NCI-H82 (cell line): ENCODE measurements at places on chromosomes 16 and 17.

GRCh38 chr16:83220066-83220465 is 587.7 kb upstream of the HSBP1 start:
- no peak for DNase-seq

- DNase-seq: no peak
Observed at GRCh38 chr16:84486551-84487235, 17.8 kb downstream of the MEAK7 start.

DNA sequence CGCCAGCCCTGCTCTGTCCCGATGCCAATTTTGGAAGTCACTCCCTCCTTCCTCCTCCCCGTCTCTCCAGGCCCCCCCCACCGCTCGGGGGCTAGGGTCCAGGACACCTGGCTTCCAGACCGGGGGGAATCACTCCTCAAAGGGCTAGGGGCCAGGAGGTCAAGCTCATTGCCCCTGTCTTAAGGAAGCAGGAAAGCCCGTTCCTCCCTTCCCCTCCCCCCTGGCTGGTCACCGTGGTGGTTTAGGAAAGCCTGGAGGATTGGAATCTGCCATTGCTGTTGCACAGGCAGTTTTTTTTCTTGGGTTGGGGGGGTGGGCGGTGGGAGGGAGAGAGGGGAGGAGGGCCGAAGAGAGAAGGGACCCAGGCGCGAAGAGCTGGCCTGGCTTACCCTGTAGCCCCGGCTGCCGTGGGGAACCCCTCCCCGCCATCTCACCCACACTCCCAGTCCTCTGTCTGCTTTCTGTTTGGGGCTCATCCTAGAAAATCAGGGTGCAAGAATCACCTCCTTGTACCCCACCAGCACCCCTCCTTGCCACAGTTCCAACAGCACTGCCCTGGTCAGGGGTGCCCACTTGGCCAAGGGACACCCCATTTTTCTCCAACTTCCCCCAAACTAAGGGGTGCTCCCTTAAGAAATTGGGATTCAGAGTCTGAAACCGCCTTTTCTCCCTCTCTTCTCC is 2.9 kb upstream of the BCL6B start:
- peak; percentile 78 for DNase-seq

DNA sequence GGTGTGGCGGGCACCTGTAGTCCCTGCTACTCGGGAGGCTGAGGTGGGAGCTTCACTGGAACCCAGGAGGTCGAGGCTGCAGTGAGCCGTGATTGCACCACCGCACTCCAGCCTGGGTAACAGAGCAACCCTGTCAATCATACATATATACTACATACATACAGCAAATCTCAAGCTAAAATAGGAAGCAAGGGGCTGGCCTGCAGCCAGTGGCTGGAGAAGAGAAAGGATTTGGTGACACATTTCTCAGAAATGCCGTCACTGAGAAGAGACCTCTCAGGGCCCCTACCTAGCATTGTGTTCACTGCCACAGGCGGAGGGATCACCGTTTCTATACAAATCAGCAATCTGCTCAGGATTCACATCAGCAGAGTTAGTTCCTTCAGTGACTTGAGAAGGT is 16.9 kb downstream of the NARF start:
- DNase-seq: no peak

DNA sequence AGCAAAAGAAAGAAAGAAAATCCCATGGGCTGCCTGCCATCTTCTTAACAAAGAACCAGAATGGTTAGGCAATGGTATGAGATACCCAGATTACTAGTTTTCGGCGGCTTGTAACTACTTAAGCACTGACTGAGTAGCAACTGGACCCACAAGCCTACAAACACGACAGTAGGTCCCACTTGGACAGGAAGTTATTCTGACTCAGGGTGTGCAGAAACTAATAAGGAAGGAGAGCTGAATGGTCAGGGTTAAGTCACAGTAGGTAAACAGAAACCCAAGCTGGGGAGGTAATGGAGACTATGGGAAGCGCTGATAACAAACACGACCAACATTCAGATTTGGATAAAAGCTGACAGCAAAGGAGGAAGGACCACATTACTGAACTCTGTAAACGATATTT is 10.4 kb upstream of the HLF start:
- DNase-seq: no peak

- no peak for DNase-seq
Observed at GRCh38 chr16:51134269-51134812, 16.7 kb downstream of the SALL1 start.

GRCh38 chr16:12458051-12458450 is 345.6 kb downstream of the CPPED1 start:
- no peak for DNase-seq

GRCh38 chr17:47889734-47890529 is 6.1 kb upstream of the SP2 start:
- DNase-seq: peak; percentile 92

- peak; percentile 0 for DNase-seq
Observed at GRCh38 chr16:76854234-76854633, 336.8 kb upstream of the MON1B start.

- no peak for DNase-seq
Observed at GRCh38 chr17:10403589-10403988, 18.2 kb downstream of the MYH8 start.

- DNase-seq: peak; percentile 81
Observed at GRCh38 chr17:56678249-56679114, 85.0 kb downstream of the NOG start.

DNA sequence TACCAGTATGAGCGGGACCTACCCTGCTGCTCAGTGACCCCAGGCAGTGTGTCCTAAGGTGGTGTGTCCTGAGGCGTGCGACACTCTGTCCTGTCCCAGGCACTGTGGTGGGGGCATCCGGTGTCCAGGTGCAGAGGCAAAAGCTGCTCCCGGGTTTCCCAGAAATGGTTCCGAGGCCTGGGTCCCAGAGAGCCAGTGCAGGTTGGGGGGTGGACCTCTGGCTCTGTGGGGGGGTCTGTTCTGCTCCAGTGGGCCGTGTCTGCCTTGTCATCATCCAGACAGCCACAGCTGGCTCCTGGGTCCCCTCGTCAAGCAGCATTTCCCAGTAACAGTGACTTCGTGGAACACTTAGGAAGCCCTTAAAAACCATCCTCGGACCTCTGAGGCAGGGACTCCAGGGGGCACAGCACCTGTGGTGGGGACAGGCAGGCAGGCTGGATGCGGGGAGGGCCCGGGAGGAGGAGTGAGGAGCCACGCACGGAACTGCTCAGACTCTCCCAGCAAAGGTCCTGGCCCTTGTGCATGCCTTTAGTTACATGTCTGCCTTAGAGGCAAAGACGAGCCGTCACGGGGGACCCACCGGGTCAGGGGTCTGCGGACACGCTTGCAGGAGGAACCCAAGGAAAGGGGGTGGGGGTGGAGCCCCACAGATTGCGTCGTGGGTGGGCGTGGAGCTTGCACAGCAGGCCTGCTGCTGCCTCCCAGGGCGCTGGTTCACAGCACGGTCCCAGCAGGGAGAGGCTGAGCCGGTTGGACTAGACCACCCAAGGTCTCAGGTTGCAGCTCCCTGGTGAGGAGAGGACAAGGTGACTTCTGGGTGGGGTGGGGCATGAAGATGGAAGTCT is 5.6 kb downstream of the SLC16A3 start:
- DNase-seq: no peak

- DNase-seq: no peak
Observed at GRCh38 chr17:40065769-40066510, 3.2 kb downstream of the THRA start.

- DNase-seq: no peak
Observed at GRCh38 chr16:89842471-89843408, 14.5 kb downstream of the SPIRE2 start.

DNA sequence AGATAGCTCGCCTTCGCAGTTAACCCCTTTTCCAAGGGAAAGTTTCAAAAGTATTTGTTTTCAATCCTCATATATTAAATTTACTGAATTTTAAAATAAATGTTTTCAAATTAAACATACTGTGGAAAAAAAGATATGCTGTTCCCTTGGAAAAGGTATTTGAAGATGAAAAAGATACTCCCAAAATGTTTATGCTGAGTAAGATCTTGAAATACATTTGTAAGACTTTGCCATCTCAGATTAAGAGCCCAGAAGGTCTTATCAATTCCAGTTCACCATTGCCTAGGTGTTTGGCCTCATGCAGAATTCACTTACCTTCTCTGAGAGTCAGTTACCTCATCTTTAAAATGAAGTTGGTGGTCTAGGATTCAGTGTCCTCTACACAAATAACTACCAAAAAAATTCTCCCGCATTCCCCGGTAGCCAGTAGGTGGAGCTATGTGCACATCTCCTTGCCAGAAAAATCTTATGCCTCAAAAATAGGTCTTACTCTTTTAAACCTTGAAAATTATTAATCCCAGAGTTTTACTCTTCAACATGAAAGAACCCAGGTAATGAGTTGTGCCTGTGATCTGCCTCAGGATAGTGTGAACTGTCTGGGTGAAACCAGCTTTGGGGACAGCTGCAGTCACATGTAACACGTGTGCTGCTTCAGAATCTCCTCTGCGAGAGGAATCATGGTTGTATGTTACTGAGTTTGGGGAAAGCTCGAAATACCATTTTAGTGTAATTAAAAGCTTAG is 178.3 kb downstream of the MRTFB start:
- peak; percentile 61 for DNase-seq

GRCh38 chr16:75017670-75018525 is 19.1 kb downstream of the ZNRF1 start:
- DNase-seq: no peak

GRCh38 chr16:82995924-82996441 is 369.2 kb downstream of the CDH13 start:
- peak; percentile 48 for DNase-seq

DNA sequence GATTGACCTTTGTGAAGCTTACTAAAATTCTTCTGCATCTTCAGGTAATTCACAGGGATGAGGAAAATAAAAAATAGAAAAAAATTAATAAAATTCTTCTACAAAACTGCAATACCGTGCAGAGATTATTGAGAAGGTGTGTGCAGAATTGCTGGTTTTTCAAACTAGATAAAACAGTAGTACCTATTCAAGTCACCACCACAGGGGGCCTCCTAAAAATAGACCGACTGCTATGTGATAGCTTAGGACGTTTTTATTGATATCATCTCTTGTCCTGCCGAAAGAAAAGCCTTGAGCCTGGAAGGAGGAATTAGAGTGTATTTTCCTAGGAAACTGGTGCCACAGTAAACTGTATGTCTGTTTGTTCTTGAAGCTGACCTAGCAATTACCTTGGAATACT is 325.9 kb downstream of the ZFHX3 start:
- DNase-seq: no peak

DNA sequence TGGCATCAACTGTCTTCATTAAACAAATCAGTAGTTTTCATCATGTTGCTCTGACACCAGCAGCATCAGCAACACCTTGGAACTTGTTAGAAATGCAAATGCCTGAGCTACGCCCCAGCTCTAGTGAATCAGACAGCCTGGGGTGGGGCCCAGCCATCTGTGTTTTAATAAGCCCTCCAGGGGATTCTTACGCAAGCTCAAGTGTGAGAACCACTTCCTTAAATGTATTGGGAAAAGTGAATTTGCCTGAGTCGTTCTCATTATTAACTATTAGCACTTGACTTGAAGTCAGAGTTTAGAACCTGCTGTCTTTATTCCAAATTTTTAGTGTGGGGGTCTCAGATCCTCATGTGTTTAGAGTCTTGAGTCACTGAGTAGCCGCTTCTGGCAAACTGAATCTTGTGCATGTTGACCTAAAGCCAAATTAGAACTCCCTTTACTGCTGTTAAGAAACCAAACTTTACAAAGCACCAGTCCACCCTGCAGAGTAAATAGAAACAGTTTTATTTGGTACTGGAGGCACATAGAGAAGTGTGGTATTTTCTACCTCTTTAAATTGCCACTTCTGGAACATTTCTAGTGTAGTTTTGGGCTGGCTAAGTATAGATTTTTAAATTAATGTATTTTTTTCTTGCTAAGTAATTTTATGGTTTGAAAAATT is 137.4 kb upstream of the COX10 start:
- no peak for DNase-seq

DNA sequence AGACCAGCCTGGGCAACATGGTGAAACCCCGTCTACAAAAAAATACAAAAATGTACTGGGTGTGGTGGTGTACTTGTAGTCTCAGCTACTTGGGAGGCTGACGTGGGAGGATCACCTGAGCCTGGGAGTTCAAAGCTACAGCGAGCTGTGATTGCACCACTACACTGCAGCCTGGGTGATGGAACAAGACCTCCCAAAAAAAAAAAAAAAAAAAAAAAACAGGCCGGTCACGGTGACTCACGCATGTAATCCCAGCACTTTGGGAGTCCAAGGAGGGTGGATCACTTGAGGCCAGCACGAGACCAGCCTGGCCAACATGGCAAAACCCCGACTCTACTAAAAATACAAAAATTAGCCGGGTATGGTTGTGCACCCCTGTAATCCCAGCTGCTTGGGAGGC is 12.7 kb upstream of the APPBP2 start:
- DNase-seq: no peak

DNA sequence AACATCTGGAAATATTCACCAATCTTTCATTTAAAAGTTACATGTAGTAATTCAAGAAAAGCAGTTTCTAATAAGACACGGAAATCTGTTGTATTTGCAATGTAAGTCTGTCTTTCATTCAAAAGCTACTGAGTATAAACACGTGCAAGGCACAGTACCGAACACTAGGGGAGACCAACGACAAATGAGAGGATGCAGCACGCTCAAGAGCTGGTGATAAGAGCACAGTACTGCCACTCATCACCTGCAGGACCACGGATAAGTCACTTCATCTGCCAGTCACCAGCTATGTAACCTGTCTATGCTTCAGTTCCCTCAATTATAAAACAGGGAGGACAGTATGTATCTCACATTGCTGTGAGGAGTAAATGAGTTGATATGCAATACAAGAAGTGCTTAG is 67.1 kb downstream of the CLEC18A start:
- DNase-seq: peak; percentile 36

DNA sequence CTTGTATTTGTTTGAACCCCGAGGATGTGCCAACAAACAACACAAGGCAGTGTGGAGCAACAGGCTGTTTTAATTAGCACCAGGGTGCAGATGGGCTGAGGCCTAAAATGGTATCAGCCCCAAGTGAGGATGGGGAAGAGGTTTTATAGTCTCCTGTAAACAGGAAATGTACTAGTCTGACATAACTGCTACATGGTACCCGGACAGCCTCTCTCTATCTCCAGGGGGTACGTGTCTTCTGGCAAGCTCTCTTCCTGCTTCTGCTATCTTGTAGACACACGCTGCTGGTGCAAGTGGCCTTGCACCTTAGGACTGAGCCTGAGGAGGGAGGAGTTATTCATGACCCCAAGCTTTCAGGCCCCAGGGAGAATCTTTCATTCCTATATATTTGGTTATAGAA is 2451.0 kb downstream of the TP53TG3F start:
- no peak for DNase-seq

DNA sequence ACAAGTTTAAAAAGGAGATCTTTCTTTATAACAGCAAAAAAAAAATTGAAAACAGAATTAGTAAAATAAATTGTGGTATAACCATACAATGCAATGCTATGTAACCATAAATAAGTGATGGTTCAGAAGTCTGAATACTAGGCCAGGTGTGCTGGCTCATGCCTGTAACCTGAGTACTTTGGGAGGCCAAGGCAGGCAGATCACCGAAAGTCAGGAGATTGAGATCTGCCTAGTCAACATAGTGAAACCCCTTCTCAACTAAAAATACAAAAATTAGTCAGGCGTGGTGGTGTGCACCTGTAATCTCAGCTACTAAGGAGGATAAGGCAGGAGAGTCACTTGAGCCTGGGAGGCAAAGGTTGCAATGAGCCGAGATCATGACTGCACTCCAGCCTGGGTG is 34.6 kb downstream of the CCT6B start:
- no peak for DNase-seq

- DNase-seq: no peak
Observed at GRCh38 chr17:73313526-73314127, 1.8 kb upstream of the CDC42EP4 start.

- DNase-seq: no peak
Observed at GRCh38 chr16:47506800-47507199, 45.7 kb downstream of the PHKB start.
